ENCODE measurements at places on chromosomes 7 and 10.

- no peak for DNase-seq
Measured at GRCh38 chr7:45033261-45033930, 33.4 kb downstream of the CCM2 start.

- no peak for DNase-seq
Measured at GRCh38 chr10:78224602-78225001, 190.9 kb downstream of the RPS24 start.

DNA sequence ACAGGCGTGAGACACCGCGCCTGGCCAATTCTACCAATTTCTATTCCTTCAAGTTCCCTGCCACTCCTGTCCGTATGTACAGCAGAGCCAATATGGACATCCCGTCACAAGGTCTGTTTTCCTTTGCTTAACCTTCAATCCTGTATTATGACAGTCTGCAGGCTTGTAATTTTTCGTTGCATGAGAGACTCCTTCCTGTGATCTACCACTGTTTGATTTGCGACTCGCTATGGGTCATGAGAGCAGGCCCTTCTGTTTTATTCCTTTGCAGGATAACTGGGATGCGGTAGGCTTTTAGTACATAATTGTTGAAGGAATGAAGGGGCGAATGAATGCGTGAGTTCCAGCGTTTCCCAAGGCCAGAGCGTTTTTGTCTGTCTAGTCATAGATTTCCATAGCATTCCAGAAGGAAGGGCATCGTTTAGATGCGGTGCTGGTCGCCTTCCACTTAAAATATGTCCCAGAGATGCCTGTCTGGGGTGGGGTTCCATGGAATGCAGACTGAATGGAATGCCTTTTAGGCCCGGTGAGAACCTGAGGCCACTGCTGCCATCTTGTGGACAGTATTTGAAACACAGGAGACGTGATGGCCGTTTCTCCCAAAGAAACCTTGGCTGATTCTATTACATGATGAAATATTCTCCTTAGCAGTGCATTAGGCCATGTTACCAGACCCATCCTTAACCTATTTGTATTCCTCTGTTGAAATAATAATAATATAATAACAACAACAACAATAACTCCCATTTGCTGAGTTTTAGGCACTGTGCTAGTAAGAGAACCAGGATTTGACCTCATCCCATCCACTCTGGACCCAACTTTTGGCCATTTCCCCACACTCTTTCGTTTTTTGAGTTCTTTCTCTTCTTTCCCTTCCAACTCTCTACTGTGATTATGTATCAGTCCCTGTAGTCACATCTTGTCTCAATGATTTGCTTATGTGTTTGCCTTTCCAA is 193.2 kb downstream of the MYOF start:
- peak; percentile 84 for DNase-seq

- no peak for DNase-seq
Measured at GRCh38 chr7:44307301-44307900, 18.0 kb downstream of the CAMK2B start.

DNA sequence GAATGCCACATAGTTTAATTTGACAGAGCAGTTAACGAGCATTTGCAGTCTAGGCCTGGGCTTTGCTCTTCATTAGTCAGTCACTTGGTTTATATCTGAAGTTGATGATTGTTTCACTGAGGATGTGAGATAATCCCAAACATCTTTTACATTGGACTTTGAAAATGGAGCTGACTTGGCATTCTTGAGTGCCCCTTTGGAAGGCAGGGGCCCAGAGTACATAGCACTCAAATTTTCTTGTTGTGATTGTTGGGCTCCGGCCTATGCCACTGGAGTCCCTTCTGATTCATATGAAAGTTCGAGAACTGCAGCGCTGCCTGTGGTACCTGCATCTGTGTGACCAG is 21.9 kb downstream of the DNAJB6 start:
- no peak for DNase-seq

- DNase-seq: no peak
Measured at GRCh38 chr7:146054909-146055308, 61.7 kb upstream of the CNTNAP2 start.

DNA sequence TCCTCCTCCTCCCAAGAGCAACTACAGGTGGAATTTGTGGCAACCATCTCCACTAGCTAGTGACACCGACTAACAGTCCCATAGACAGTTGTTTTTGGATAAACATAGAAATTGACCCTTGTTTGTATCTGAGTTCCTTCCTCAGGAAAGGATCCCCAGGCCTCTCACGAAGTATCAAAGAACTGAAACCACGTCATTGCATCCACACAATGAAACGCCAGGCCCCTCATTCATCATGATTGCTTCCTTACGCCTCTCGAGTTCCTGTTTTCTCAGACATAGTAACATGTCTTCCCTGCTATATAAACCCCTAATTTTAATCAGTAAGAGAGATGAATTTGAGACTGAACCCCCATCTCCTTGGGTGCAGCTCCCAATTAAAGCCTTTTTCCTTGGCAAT is 18.1 kb downstream of the SLC35G1 start:
- no peak for DNase-seq

DNA sequence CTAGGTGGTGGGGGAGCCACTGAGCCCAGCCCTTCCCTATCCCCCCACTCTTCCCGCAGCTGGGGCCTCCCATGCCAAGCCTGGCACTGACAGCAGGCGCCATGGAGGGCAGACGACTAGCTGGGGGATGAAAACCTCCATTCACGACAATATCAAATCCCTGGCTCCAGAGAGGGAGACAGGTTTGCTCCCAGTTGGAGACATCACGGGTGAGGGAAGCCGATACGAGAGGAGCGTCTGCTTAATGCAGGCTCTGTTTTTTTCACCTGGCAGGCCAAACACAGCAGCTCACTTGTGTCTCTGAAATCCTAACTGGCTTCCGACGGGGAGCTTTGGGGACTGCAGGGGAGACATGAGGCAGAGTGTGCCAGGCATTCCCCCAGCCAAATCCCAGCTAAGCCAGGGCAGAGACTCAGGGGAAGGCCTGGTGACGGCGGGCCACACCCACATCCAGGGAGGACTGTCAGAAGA is 307.4 kb upstream of the ZMIZ1 start:
- no peak for DNase-seq

- no peak for DNase-seq
Measured at GRCh38 chr7:22783421-22783820, 39.2 kb downstream of the TOMM7 start.

- DNase-seq: no peak
Measured at GRCh38 chr7:135753616-135754413, 5.2 kb upstream of the FAM180A start.

DNA sequence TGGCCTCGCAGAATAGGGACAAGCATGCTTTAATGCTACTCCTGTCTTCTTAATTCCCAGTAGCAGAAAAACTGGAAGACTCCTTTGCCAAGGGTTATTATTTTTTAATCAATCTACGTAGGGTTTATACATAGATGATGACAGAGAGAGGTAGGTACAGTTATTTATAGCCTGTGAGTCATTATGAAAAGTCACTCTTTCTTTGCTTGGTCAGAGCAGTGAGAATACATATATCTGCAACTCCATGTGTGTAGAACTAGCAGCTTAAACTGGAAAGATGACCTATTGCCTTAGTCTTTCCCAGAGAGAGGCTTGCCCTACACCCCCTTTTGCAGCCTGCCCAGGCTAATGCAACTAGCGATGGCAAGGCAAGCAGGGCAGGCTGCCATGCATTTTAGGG is 1050.6 kb downstream of the NRG3 start:
- no peak for DNase-seq

GRCh38 chr7:10483671-10484070 is 490.0 kb upstream of the PHF14 start:
- no peak for DNase-seq

DNA sequence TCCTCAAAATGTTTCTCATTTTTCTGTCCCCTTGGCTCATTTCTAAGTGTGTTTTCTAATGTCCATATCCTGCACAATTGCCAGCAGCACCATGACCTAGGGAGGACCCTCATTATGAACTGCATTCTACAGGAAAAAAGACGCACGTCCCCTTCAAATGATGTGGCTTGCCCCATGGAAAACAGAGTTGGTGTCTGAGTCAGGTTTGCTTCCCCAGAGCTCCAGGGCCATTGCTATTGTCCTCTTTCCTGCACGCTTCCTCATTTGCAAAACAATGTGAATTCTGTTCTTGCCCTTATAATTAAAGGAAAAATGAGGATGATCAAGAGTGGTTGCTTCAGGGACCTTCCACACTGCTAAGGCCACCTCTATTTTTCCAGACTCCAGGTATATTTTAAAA is 14.7 kb upstream of the ASB4 start:
- no peak for DNase-seq

- no peak for DNase-seq
Measured at GRCh38 chr7:3683546-3684539, 382.8 kb downstream of the SDK1 start.

DNA sequence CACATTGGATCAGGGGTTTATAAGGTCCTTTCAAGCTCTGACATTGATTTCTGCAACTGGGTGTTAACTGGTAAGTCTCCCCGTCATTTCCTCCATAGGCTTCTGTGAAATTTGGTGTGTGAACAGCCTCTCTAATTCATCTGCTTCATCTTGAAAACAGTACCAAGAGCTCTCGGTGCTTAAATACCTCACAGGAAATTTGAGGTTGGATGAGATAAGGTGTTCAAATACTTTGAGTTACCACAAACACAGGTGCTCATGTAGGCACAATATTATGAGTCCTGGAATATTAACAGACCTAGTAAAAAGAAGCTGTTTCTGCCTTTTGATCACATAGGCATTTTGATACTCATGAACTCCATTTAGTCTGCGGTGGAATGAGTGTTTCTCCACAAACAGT is 85.2 kb downstream of the RTKN2 start:
- DNase-seq: no peak

Data from T47D (cell line).